ENCODE measurements at places on chromosomes 3 and 15.

DNA sequence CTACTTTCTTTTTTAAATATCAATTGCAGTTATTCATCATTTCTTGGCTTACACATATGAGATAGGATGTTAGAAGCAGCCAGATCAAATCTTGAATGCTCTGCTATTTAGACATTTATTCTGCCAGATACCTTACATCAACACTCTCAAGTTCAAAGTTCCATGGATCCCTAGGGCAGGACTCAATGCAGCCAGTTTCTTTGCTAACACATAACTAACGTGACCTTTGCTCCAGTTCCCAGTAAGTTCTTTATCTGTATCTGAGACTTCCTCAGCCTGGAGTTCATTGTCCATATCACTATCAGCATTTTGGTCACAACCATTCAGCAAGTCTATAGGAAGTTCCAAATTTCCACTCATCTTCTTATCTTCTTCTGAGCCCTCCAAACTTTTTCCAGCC lies 939.9 kb downstream of the VGLL3 start:
- no peak for DNase-seq

GRCh38 chr3:89740080-89740880 lies 632.9 kb downstream of the EPHA3 start:
- DNase-seq: no peak

- no peak for DNase-seq
Observed at GRCh38 chr15:39851500-39852092, 68.5 kb downstream of the GPR176 start.

DNA sequence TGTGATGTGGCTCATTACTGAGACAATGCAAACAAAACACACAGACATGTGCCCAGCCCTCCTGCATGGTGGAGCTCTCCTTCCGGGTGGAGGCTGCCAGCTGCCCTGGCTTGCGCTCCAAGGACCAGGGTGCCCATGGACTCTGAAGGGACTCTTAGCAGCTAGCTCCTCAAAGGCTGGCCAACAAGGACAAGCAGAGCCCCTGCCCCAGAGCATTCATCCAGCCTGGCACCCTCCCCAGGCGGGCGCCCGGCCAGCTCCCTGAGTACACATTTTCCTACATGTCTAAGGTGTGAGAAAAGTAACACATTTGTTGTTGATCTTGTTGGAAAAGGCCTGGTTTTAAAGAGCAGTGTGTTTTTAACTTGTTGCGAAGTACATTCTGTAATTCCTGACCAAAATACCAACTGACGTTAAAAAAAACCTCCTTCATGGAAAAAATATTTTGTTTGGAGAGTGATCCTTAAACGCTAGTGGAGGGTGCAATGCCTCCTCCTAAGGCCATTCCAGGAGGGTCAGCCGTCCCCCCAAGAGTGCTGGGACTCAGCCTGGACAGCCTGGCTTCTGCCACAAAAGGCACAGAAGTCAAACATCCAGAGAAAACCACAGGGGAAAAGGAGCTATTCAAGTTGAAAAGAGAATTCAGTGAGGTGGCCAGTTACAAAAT lies 86.9 kb downstream of the KLF15 start:
- DNase-seq: no peak

DNA sequence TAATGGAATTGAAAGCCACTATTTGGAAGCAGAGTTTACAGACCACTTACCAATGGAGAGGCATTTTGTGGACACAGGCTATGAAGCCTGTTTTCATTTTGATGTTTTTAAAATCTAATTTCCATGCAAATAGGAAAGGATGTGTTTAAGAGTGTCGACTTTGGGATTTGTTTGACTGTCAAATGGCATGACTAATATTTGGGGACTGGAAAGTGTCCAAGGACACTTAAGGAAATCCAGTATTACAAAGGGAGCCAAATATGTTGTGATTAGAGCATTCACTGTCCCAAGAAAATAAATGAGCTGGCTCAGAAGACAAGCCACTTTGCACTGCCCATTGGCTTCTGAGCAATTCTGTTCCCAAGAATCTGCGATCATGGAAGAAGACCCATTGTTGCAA lies 34.0 kb upstream of the SLC6A11 start:
- DNase-seq: no peak

Measured in stimulated activated CD4-positive, alpha-beta T cell treated with anti-CD3 and anti-CD28 coated beads, TNF-alpha, amount 100 ng/mL, for 1 hour (primary cell).